ENCODE measurements at places on chromosomes 1 and 21.

DNA sequence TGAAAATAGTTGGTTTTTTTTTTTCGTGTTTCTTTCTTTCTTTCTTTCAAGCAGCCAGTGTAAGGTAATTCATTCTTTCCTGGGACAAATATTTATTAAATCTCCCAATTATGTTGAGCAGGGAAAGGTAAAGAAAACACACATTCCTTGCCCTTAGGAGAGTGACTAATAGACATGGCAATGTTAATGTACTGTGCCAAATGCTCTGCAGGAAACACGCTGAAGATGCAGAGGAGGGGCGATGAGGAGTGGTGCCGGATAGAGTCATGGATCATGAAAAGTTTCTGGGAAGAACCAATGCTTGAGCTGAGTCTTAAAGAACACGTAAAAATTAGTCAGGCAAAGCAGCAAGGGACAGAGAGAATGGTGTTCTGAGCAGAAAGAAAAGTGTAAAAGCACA, 199.2 kb downstream of the DNM3 start:
- DNase-seq, result no peak

- DNase-seq, result no peak
Observed at GRCh38 chr1:25442178-25442577, 11.5 kb downstream of the MACO1 start.

DNA sequence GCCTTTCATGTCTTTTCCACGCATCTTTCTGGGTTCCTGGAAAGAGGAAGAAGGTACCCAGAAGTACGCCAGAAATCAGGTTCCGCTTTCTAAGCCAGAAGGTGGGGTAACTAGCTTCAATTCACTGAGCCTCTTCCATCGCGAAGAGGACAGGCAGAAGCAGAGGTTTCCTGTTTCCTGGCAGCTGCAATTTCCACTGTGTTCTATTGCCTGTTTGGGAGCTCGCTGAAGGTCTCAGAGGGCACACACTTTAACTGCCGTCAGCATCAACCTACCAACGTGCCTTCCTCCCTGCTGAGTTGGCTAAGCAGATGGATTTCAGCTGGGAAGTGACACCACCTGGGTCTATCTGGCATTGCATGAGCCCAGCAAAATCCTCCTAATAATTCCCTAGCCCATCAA, 10.0 kb downstream of the NCF2 start:
- DNase-seq, result peak; percentile 40

GRCh38 chr1:44119525-44119924, 904 bp downstream of the KLF17 start:
- no peak for DNase-seq

GRCh38 chr1:184647471-184647870, 107.2 kb downstream of the EDEM3 start:
- no peak for DNase-seq

- DNase-seq, result no peak
Observed at GRCh38 chr1:76857973-76858372, 9.3 kb upstream of the ST6GALNAC5 start.

DNA sequence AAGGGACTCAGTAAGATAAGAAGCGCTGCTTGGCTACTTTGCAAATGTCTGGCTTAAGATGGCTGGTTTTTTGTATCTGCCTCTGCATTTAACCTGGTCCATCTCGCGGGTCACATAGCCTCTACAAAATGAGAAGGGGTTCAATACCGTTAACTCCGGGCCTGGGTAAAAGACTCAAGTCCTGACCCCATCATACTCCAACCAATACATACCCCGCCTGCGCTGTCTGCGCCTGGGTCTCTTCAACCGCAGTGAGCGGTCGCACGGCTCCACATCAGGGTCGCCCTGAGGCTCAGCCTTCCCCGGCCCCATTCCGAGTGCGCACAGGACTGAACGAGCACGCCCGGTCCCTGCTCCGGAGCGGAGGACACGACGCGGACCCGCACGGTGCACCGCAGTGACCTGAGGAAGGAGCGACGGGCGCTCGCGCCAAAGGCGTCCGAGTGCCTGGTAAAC, 558 bp upstream of the PGD start:
- DNase-seq, result no peak

Data from COR-L47 (cell line).